ENCODE measurements at places on chromosomes 12 and 14.

DNA sequence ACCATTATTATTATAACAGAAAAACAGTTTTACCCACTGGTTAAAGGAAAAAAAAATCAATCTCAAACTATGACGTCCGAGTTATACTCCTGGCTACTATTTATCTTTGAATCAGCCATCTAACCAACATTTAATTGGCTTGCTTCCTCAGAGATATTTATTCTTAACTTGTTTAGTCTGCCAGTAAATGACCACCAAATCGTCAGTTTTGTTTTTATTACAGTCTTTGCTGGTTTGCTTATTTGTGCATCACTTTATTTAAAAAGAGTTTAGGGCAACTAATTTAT, 71.2 kb downstream of the RASSF8 start:
- no peak for DNase-seq

DNA sequence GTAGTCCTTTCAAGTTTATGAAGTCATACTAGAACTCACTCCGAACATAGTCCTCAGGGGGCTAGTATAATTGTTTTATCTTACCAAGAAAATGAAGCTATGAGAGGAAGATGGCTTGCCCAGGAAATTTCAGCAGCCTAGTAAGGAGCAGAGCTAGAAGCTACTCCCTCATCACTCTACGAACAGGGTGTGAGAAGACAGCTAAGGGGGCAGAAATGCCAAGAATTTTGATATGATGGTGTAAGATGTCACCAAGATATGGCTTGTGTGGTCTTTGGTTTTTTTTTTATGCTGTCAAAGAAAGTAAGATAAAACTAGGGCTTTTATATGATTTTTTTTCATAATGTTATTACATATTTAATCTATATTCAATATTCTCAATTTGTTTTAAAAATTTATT, 47.6 kb downstream of the PRICKLE1 start:
- DNase-seq, result no peak

DNA sequence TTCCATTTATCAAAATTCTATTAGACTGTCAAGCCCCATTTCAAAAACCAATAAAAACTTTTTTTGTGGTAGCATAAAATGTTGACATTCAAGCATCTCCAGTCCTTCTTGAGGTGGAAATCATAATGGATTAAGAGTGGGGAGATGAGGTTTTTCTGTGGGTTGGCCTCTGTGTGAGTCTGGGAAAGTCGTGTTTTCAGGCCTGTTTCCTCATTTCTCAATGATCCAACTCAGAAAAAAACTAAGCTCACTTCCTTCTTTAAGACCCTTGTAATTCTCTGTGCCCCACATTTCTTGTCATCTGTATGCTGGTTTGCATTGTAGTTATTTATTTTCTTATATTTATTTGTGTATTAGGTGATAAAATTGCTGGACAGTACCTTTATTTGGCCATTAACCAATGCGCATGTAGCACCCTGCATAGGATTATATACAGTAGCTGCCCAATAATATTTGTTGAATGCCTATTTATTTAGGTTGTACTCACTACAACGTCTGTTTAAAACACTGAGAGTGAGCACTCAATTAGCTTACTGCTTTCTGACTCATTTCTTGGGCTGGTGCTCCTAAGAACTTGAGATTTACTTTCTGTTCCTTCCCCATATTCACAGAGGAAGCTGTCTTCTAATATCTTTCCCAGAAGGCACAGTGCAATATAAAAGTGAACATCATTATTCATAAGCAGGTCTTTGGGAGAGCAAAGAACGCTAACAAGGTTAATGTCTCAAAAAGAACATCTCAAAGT, 121.9 kb downstream of the DNAI7 start:
- DNase-seq, result no peak

DNA sequence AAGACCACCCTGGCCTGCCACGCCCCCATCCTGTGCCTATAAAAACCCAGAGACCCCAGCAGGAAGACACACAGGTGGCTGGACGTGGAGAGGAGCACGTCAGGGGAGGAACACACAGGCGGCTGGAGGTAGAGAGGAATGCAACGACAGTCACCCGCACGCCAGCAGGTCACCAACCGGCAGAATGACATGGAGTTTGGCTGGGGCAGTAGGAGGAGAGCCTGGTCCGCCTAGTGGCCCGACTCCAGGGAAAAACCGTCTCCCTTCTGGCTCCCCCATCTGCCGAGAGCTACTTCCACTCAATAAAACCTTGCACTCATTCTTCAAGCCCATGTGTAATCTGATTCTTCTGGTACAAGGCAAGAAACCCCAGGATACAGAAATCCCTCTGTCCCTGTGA, 62.7 kb upstream of the KCNH3 start:
- DNase-seq, result no peak

DNA sequence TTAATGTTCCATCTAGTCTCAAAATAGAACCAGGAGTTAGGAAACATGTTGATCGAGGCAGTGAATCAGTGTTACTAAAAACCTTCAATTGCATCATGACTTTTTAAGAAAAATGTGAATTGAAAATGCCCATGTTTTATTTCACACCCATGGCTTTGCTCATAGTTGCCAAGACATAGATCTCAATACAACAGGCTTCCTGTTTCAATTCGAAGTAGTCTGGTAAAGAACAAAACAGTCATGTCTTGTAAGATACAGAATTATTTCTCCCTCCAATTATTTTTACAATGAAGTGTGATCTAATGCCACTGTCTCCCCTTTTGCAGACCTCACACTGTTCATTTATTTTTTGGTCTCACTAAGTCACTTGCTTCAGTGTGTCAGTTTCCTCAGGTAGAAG, 44.6 kb upstream of the FAR2 start:
- no peak for DNase-seq

DNA sequence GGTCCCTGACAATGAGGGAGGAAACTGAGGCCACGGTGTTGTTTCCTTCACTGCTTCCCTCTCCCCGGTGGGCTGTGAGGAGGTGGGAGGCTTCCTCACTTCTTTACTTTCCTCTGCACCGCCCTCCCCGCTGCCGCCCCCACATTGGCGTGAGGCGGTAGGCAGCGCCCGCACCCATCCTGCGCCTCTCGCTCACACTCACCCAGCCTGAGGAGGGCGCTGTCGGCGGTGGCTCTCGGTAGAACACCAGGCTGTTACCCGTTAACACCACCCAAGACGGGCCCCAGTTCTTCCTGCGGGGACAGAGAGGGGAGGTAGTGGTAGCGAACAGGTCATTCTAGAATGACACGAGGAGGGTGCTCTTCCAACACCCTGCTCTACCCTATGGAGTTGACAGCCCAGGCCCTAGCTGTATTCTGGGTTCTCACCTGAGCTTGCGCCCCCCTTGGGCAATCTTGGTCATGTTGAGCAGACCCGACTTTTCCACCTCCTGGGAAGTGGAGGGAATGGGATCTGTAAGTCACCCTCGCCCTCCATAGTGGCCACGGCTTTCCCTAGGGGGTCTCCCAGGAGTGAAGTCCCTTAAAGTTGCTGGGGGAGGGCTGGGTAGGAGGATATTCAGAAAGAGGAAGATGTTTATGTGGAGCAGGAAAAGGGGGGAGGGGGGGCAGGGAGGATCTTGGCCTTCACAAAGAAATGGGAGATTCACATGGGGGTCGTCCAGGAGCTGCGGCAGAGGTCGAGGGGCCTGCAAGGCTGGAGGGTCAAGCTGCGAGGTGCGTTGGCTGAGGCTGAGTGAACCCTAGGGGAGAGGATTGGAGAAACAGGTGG, 3.3 kb downstream of the ARHGAP9 start:
- DNase-seq, result no peak

GRCh38 chr14:55562135-55562534, 17.9 kb upstream of the KTN1 start:
- DNase-seq, result no peak

DNA sequence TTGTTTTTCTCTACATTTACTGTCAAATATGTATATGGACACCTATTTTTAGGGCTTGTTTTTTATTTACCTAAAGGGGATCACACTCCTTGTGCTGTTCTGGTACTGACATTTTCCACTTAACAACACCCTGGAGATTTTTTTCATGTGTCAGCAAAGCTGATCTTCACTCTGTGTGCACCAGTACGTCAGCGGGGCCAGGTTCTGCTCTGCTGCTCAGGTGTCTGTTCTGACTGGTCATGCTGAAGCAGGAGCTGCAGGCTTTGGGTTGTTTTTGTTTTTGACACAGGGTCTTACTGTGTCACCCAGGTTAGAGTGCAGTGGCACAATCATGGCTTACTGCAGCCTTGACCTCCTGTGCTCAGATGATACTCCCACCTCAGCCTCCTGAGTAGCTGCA, 81.9 kb upstream of the CCND2 start:
- DNase-seq, result no peak

- DNase-seq, result no peak
Measured at GRCh38 chr14:82414853-82415539, 881.3 kb upstream of the SEL1L start.

GRCh38 chr12:85755760-85756159, 80.4 kb downstream of the RASSF9 start:
- DNase-seq, result no peak

GRCh38 chr12:2265461-2266167, 212.8 kb downstream of the CACNA1C start:
- no peak for DNase-seq

DNA sequence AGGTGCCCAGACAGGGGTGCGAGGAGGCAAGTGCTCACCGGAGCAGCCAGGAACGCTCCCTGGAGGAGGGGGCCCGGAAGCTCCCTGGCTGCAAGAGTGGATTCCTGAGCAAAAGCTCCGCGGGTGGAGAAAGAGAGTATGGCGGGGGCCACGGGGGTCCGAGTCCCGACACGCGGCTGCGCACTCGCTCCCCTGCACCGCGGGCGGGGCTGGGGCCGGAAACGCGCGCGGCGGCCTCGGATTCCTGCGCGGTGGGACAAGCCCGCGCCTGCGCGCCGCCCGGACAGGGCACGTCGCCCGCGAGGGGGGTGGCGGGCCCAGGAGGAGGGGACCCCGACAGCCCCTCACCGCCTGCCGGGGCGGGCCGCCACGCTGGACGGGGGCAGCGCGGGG, 27.8 kb upstream of the GPR132 start:
- no peak for DNase-seq

DNA sequence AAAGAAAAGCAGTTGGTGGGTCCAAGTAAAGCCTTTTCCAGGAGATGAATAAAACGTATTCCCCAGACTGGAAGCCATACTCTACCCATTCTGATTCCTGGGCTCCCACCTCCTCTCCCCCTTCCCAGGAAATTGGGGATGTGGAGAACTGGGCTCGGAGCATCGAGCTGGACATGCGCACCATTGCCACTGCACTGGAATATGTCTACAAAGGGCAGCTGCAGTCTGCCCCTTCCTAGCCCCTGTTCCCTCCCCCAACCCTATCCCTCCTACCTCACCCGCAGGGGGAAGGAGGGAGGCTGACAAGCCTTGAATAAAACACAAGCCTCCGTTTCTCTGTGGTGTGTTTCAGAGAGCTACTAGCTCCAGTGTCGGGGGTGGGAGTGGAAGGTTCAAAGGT, 822 bp upstream of the RDH5 start:
- no peak for DNase-seq

- no peak for DNase-seq
Measured at GRCh38 chr12:49515266-49515665, 23.6 kb upstream of the KCNH3 start.

- DNase-seq, result no peak
Measured at GRCh38 chr12:93144109-93144508, 215.0 kb upstream of the EEA1 start.

DNA sequence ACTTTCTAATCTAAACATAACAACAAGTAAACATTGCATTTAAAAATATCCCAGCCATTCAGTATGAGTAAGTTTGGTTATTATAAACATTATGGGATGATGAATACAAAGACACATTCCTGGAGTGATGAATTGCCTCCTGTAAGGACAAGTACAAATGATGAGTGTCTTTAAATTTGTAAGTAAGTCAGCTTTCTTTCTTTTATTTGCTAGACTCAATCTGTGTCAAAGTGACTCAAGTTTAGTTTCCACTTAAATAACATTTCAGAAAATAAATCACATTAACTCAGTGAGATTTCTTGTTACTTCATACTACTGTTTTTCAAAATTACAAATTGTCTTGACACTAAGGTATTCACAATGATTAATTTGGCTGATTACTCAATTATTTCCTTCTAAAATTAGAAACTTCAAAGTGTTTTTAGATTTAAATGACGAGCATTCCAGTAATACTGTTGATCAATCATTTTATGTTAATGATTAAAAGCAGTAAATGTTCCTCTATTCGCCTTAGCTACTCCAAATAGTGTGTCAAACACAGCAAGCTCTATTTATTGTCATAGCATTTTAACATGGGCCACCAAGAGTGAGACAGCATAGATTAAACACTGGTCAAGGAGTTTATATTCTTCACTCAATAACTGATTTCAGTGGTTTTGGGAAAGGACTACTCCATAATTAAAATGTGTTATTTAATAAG, 658.0 kb upstream of the MDGA2 start:
- no peak for DNase-seq

- DNase-seq, result no peak
Measured at GRCh38 chr12:108400056-108400455, 60.9 kb upstream of the CMKLR1 start.

- no peak for DNase-seq
Measured at GRCh38 chr12:6463216-6463615, 7.3 kb downstream of the VAMP1 start.

DNA sequence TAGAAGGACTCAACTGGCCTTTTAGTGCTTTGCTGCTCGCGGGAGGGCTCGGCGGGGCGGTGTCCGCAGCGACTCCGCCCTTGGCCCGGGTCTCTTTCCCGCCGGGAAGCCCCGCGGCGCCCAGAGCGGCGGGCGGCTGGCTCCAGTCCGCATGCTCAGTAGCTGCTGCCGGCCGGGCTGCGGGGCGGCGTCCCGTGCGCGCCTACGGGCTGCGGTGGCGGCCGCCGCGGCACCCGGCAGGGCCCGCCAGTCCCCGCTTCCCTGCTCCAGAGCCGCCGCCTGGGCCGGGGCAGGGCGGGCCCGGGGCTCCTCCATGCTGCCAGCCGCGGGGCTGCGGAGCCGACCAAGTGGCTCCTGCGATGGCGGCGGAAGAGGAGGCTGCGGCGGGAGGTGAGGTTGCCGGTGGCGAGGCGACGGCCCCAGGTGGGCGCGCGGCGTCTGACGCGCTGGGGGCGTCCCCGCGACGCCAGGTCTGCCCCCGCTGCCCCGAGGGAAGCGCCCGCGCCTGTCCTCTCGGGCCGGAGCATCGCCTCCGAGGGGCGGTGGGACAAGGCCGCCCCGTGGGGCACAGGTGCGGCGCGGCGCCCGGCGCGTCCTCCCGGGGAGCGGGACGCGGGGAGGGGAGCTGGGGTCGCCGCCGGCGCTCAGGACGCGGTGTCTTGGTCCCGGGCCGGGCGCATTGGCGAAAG, at the start of gene BMAL2:
Gene BMAL2, plus strand, starts transcription at position 123 of the 689 bp plus-strand sequence. Its CDS starts 237 bp downstream, at position 360.
- DNase-seq, result no peak

GRCh38 chr12:8837291-8837690, 14.9 kb downstream of the A2ML1 start:
- no peak for DNase-seq

All from NCI-H1048 (cell line).